ENCODE measurements at places on chromosomes 12 and 14.

DNA sequence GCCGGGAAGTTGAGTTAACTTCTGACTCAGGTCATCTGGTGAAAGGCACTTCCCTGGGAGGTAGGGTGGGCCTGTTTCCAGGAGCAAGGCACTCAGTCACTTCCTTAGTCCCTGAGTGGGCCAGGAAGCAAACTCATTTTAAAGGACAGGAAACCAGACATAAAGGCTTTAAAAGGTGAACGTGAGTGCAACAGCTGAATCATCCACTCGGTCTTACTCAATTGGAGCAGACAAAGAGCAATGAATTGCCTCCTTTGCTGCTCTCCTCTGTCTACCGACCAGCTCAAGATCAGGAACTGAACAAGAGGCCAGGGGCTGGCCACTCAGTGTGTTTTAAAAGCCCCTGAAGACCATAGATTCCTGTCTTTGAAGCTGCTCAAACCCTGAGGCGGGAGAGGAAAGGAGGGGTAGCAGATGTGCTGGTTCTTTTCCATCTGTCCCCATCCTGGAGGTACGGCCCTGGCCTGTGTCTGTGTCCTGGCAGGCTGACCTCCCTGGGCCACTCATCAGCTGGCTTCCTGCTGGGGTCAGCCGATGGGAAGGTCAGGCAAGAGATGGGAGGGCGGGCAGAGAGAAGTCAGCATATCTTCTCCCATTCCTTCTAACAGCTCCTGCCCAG, 148.9 kb downstream of the PPM1H start:
- DNase-seq = no peak

DNA sequence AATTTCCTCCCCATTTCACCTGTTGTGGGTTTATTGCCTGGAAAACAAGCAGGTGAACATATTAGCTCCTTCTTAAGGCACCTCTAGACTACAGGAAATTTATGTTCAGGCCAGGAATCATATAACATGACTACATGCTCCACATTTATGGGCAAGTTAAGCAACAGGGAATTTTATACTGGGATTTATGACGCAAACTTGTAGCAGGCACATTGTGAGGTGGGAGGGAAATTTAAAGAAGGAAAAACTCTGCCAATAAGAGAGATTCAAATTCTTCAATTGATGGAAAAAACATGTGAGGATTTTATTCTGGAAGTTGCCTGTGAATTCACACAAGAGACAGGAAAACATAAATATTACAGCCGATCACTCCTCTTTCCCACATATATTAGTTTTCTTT, 93.9 kb downstream of the TBC1D30 start:
- no peak for DNase-seq

DNA sequence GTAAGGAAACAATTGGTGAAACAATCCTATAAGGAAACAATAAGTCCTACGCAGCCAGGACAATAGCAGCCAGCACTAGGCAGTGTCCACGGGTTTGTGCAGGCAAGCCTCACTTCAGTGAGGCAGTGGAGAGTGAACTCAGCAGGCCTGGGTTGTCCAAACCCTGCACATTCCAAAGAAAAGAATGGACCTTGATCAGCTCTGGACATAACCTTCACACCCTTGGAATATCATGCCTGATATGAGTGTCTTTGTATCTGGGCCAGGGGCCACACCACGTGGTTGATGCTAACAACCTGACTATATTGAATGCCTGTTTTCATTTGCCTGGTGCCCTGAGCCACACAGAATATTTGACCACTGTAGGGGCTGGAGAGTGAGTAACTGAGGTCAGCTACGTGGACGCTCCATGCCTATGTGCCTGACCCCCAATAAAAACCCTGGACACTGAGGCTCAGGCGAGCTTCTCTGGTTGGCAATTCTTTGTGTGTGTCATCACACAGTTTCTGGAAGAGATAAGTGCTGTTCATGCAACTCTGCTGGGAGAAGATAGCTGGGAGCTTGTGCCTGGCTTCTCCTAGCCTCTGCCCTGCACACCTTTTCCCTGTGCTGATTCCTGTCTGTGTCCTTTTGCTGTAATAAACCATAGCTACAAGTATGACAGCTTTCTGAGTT, 81.4 kb upstream of the NCOR2 start:
- DNase-seq = no peak

DNA sequence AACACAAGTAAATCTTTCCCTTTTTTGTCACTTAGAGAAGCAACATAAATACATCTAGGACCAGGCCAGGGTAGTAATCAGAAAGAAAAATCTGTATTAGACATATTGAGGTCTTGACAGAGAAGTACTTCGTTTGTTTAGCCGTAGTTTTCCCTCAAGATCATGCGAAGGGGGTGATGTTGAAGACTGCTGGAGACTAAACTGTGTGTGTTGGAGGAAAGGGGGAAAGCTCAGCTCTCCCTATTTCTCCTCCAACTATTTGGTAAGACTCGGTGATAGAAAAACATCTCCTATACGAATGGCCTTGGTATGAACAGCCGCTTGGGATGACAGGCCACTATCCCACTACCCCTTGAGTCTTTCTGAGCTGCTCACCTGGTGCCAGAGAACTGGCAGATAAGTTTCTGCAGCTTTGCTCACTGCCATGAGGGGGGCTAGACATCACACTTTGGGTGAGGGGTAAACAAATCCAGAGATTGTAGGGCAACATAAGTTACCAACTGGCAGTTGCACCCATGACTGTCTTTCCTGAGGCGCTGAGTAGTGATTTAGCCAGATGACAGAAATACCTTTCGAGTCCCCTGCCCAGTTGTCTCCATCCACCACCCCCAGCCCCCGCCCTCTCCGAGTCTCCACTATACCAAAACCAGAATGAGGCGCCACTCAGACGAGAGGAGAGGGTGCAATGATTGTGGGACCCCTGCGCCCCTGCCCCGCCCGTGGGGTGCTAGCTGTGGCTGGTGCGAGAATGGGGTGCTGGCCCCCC, 685 bp downstream of the VAMP1 start:
- DNase-seq = no peak
